ENCODE measurements at places on chromosomes 6 and 20.

DNA sequence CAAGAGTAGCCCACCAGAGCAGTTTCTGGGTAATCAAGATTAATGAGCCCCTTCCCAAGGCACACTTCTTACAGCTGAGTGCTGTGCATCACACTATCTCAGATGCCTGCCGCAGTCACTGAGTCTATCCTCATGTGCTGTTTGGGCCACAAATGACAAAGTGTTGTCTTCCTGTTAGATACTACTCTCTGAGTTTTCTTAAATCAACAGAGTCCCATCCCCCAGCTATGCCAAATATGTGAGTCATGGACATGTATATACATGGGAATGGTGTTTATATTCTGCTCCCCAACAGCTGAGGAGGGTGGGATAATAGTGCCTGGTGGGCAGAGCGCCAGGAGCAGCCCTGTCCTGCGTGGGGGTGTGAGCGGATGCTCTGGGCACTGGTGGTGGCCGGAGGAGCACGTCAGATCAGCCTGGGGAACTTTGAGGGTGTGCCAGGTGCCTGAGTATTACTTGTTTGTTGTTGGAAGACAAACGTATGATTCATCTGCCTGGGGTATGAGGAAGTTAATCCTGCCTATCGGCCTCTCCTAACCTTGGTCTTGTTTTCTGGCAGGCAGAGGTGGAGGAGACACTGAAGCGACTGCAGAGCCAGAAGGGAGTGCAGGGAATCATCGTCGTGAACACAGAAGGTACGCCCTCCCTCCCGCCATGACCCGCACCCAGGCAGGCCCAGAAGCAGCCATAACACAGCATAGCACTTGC, 9.6 kb downstream of the DYNLRB1 start:
- no peak for DNase-seq

GRCh38 chr6:111481836-111482187, 1.2 kb downstream of the REV3L start:
- no peak for DNase-seq

DNA sequence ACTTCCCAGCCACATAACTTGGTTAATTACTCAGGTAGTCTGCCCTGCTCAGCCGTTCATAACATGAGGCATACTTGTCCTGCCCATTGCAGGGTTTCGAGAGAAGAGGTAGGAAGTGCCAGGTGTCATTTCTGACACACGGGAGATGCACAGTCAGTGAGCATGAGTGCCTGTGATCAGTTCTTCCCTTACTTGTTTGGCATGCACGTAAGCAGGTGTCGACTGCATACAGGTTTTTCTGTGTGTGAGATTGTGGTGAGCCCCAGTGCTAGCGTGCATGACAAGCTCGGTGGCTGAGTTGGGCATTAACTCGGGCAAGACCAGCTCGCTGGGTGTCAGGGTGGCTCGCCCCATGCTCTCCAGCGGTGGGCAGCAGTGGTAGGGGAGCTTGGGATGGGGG, 51.2 kb upstream of the SLC22A1 start:
- no peak for DNase-seq

DNA sequence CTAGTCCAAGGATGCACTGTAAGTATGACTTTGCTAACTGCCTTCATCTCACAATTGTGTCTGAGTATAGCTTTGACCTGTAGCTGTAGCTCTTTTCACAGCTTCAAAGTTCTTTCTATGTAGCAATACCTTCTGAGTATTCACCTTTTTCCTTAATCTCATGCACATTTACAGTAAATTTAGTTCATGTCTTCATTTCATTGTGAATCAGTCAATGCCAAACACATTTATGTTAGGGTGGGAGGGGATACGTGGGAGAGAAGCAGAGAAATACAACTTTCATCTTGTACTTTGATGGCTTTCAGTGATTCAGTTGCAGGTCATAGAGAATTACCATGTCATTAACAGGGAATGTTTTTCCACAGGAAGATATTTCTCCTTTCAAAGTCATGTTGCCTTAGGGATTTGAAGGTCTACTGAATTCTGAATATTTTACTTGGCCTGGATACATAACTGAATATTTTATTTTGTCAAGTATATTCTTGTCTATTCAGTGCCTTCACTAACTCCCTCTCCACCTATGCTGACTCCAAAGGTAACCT, 119.2 kb downstream of the TINAG start:
- no peak for DNase-seq

DNA sequence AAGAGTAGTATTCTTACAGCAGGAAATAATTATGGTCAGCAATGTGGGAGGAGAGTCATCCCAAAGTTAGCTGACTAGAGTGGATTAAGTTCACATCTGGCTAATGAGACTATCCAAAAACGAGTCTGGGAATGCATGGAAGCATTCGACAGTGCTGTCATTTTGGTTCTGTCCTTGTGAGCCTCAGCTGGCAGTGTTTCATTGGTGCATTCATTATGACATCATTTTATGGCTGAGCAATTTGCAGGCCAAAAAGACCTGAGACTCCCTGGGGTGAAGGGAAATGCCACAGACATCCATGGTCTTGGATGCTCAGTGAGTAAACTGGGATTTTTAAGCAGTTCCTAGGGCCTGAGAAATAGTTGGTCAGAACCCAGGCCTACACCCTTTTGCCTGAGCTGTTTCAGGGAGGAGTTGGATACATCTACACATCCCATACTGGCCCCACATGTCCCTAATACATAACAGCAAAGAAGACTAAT, 196.4 kb upstream of the CCN2 start:
- no peak for DNase-seq

- DNase-seq: no peak
Observed at GRCh38 chr6:60991427-60992028, 1294.5 kb downstream of the KHDRBS2 start.

DNA sequence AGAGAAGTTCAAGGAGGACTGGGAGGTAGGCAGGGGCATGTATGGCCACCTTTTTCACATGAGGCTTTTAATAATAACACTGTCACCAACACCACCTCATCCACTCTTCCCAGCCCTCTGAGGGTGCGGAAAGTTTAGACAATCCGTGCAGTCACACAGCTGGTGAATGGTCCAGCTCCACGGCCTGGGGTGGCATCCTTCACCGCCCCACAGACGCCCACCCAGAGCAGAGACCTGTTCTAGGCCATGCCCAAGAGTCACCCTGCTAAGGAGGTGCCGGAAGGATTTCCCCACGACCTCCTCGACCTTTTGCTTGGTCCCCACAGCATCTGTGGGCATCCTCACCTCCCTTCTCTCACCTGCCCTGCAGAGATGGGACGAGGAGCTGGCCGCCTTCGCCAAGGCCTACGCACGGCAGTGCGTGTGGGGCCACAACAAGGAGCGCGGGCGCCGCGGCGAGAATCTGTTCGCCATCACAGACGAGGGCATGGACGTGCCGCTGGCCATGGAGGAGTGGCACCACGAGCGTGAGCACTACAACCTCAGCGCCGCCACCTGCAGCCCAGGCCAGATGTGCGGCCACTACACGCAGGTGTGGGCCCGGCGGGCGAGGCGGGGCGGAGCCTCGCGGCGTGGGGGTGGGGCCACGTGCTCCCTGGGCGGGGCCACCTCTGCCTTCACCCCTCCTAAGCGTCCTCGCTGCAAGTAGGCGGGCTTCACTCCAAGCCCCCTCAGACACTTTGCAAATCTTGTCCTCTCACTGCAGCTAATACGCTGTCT, 4.4 kb downstream of the PI16 start:
- no peak for DNase-seq

DNA sequence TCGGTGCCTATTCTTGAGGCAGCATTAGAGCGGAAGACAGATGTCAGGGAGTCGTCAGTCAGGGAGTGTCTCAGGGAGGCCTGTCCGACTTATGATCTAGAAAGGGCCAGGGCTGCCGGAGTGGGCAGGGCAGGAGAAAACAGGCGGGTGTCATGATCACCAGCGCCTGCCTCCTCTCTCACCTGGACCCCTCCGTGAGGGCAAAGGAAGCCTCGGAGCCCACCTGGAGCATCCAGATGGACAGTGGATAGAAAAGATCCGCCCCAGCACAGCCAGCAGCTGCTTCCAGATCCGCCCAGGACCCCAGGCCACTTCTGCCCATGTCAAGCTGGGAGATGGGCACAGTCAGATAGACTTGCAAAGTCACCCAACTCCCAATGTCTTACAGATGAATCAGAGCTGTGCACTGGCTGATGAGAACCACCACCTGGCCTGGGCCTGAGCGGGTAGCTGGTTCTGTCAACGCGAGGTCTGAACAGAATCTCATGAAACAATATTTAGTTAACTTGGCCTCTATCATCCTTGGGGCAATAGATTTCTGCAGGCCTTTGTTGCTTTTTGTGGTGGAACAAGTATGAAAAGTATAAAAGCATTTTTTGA, 22.2 kb downstream of the PSMG4 start:
- no peak for DNase-seq

DNA sequence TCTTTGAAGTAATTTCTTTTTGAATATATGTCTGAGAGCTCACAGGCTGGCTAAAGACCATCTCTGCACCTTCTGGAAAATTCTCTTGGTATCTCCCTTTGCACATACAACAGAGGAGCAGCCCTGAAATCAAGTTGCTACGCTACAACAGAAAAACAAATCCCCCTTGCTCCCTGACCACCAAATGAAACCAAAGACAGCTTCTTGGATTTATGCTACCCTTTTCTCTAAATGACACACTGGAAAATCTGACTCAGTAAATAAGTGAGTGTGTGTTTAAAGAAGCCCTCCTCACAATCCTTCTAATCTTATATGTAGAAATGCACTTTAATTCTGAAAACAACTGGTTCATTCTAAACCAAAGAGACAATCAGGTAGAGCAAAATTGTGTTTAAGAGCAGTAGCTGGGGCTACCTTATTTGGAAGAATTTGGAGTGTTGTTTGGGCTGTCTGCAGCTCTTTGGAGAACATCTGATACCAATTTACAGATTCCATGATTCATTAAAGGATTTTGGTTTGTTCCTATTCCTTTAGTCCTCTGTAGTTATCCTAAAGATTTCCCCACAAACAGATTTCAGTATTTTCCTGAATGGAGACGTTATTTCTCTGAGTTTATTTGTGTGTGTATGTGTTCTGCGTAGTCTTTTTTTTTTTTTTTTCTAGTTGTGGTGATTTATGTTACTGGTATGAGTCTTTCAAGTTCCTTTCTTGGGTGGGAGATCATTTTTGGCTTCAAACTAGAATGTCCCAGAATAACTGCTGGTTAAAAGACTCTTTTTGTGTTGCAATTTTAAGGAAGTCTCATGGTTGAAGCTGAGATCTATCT, 36.4 kb upstream of the UTRN start:
- DNase-seq: no peak

GRCh38 chr6:145960918-145961589, 3.1 kb downstream of the SHPRH start:
- DNase-seq: no peak

DNA sequence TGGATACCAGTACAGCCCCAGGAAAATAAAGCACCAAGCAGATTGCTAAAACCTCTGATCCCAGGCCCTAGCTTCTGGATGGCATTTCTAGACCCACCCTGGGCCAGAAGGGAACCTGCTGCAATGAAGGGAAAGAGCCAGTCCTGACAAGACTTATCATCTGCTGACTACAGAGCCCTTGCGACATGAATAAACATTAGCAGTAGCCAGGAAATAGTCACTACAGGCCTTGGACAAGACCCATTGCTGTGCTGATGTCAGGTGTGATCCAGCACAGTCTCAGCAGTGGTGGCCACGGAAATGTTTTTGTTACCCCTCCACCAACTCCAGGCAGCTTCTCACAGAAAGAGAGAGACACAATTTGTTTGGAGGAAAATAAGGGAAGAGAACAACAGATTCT, 399.3 kb downstream of the HAO1 start:
- no peak for DNase-seq

DNA sequence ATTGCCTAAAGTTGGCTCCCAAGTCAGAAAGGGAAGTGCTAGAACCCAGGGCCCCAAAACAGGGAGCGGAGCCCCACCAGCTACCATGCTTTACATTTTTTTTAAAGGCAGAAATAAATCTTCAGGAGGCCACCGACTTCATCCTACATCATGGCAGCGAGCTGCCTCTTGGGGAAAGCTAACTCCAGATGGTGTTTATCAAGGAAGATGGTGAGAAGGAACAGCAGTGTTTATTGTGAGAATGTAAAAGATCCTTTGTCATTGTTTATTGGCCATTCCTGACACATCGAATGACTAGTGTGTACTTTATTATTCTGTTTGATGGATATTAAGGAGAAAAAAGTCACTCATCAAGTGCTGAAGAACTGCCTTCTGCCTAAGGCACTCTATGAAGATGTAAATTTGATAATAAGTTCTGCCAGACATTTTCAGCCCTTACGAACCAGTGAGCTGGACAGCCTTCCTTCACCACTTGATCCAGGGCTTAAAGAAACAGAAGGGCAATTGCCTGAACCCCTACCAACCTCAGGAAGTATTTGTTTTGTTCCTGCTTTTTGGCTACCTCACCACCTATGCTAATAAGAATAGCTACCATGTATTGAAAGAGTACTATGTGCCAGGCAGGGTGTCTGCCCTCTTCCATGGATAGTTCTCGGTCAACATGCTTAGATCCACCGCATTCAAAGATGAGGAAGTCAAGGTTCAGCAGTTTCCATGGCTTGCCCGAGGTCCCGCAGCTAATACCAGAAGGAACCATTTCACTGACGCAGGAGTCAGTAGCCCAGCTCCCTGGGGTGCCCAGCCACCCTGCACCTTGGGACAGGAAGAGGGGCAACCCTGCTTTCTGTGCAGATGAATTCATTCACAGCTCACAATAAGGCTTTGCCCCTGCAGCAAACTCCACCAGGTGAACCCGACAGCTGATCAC, 194.7 kb upstream of the RREB1 start:
- DNase-seq: no peak

DNA sequence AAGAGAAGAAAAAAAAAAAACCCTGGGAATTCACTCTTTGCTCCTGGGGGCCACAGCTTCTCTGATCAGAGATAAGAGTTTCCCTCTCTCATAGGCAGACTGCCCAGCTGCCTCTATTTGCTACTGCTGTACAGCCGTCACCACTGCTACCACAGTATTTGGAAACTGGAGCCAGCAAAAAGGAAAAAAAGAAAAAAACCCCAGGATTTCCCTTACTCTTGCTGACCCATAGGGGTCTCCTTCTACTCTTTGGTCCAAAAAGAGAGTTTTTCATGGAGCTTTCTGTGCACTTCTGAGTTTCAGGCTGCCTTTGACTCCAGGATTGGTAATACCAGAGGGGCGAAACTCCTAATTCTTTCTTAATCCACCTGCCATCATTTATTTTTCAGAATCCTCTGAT, 89.7 kb downstream of the MDGA1 start:
- DNase-seq: no peak

DNA sequence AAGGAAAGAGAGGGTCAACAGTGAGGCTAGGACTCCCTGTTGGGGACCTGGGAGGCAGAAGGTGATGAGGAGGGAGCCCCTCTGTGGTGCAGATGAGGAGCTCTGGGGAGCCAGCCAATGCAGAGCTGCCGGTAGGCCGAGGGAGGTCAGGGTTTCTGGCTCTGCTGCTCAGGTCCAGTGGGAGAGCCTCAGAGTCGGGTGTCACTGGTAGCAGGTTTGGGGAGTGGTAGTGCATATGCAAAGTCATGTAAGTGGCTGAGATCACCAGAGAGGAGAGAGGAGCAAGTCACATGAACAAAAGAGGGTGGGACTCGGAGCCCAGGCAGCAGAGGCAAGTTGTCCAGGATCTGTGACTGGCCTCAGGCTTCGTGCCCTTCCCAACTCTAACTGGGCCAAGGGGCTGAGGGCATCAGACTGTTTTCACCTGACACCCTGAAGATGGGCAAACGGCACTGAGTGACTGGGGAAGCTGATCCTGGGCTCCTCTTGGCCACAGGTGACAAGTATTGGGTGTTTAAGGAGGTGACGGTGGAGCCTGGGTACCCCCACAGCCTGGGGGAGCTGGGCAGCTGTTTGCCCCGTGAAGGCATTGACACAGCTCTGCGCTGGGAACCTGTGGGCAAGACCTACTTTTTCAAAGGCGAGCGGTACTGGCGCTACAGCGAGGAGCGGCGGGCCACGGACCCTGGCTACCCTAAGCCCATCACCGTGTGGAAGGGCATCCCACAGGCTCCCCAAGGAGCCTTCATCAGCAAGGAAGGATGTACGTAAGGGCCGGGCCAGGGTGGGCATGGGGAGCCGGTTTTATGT, 6.6 kb downstream of the MMP24OS start:
- DNase-seq: no peak
